ENCODE measurements at places on chromosomes 7 and 10.
A peak's percentile ranks its signal among the peaks of the same experiment; 100 is the strongest.

DNA sequence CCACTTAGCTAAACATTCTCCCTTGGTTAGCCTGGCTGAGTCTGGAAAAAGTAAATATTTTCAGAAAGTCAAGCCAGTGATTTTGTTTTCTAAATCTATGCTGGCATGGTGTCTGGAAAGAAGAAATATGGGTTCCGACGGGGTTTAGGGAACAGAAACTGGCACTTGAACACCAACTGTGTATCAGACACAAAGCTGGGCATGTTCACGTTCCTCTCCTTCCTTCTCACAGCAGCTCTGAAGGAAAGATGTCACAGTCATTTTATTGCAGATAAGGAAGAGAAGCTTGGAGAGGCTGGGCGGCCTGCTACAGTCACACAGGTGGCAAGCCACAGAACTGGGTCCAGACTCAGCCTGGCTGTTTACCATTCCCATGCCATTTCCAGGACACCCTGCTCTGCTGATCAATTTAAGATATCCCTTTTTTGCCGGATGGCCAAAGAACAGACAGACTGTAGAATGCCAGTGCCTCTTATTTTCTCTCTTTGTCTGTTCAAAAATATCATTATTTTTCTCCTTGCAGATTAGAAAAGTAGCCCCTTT is 118.8 kb downstream of the HERPUD2 start:
- DNase-seq: no peak

GRCh38 chr10:47190301-47190700 is 109.7 kb upstream of the GDF10 start:
- no peak for DNase-seq

DNA sequence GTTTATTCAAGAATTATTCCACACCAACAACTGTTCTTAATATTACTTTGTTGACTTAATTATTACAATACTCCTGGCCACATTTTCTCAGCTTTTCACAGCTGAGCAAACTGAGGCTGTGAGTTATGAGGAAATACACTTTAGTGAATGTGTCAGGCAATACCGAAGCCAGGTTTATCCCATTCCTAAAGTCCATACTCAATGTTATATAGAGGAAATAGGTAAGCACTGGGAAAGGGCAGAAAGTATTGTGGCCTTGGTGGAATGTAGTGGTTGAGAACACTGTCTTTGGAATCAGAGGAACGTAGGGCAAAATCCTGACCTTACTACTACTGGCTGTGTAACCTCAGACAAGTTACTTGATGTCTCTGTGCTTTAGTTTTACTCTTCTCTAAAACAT is 110.8 kb downstream of the CD36 start:
- no peak for DNase-seq

- DNase-seq: no peak
These were observed 5.3 kb downstream of the DENND2A start for GRCh38 chr7:140635345-140635744.

DNA sequence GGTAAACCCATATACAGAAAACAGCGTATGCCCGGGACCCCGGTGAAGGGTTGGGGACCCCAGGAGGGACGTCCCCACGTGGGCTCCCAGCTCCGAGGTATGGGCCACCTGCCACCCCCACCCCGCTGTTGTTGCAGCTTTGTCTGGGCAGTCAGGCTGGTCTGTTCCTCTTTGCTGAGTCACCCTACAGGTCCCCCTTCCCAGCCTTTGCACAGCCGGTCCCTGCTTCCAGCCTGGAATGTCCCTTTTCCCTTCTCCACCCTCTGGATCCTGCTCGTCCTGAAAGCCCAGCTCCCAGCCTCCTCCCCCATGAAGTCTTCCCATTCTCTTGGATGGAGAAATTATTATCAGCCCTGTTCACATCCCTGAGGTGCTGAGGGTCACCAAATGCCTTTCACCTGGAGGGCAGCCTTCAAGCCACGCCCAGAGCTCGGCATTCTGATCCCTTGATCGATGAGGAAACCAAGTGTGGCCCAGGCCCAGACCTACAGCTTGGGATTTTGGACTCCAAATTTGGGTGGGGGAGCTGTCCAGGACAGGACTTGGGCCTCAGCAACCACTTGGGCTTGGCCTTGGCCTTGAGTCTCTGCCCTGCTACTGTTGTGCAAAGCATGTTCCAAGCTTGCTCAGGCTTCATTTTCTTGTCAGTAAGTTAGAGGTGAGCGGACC is 2.6 kb downstream of the CLDN4 start:
- DNase-seq: no peak

GRCh38 chr10:1737222-1738061 is at the start of gene ADARB2:
Gene ADARB2 (minus strand): TSS chr10:1737525.
- peak; percentile 26 for DNase-seq

DNA sequence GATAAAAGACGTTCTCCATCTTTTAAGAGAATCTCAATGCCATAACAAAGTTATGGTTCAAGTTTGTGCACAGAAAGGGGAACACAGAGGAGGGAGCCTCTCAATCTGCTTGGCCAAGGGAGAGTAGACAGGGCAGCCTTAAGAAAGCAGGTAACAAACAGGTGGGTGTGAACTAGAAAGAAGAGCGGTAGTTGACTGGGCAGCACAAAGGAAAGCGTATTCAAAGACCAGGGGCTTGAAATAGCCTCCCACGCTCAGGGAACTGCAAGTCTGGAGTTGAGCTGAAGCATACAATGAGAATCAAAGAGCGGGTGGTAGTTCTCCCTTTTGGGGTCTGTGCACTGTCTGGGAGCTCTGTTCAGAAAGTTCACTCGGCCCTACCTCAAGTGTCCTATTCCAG is 18.9 kb upstream of the MACC1 start:
- DNase-seq: no peak

GRCh38 chr7:155352076-155352752 is 54.5 kb downstream of the INSIG1 start:
- DNase-seq: no peak

GRCh38 chr7:90169891-90170290 is 15.6 kb downstream of the STEAP1 start:
- DNase-seq: no peak

GRCh38 chr10:91602868-91603568 is 29.9 kb downstream of the PPP1R3C start:
- no peak for DNase-seq

GRCh38 chr10:110993024-110993693 is 73.8 kb downstream of the SHOC2 start:
- no peak for DNase-seq

DNA sequence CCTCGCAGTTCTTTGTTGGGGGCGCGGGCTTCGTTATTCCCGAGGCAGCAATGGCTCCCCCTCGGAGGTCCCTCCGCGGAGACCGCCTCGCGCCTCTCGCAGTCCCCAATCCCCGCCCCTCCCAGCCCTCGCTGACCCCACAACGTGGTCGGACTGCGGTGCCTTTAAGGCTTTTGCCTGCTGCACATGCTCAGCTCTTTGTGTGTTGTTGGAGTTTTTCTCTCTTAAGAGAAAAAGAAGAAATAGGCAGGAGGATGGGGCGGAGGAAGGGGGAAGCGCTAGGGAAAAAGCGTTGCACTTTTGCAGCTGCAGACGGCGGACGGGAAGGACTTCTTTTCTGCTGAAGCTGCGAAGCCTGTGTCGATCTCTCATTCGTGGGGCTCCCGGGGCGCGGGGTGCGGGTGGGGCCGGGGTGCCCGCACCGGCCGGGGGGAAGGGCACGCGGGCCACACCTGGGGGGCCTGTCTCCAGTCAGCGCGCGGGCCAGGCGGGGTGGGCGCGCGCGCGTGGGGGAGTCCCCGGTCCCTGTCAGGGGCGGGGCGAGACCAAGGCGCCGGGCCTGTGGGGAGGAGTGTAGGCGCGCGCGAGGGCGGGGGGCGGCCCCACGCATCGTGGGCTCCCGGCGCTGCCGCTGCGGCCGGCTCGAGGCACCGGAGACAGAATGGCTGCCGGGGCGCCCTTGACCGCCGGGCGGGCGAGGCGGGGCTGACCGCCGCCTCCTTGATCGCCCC is 445 bp upstream of the ATRNL1 start:
- DNase-seq: peak; percentile 47

GRCh38 chr10:4129866-4130477 is 345.0 kb upstream of the KLF6 start:
- DNase-seq: no peak

DNA sequence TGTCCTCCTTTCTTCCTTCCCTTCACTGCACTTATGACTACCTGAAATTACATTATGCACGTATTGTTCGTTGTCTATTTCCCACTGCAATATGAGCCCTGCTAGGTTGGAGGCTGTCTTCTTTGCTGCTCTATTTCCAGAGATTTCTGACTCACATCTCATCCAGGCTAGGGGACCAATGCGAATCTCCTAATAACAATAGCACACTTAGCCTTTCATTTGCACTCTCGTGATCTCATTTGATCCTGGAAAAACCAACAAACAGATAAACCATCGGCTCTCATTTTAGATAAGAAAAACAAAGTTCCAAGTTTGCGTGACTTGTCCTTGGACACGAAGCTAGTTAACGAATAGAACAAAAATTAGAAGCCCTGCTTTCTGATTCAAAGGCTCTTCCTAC is 1.4 kb downstream of the ZNF438 start:
- DNase-seq: no peak

DNA sequence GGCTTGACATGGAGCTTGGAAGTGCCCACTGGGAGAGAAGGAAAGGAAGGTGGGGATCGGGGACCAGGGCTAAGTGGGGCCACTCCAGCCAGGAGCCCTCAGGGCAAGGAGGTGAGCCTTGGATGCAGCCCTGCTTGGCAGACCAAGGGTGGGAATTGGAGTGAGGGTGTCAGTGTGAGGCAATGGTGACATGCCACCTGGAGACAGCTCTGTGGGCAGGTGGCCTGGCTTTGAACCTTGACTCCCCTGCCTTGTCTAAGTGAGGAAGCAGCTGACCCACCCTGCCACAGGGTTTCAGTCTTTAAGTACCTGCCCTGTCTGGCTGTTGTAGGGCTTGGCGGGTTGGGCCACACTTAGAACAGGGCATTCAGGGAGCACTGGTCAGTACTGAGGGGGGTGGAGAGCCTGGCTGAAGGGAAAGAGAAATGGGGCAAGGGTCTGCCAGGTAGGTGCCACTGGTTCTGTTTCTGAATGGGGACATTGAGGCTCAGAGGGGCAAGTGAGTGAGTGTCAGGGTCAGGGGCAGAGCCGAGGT is 4.8 kb downstream of the RAMP3 start:
- DNase-seq: no peak

- DNase-seq: no peak
These were observed 538.9 kb downstream of the INHBA start for GRCh38 chr7:41163991-41164390.

Measured in C1 segment of cervical spinal cord (tissue), 14 donors.